ENCODE measurements at places on chromosomes 5 and 9. TPM values are rescaled to one million over a fixed set of nuclear protein-coding genes. Genes with fewer than 3 reads are reported as not detected.

DNA sequence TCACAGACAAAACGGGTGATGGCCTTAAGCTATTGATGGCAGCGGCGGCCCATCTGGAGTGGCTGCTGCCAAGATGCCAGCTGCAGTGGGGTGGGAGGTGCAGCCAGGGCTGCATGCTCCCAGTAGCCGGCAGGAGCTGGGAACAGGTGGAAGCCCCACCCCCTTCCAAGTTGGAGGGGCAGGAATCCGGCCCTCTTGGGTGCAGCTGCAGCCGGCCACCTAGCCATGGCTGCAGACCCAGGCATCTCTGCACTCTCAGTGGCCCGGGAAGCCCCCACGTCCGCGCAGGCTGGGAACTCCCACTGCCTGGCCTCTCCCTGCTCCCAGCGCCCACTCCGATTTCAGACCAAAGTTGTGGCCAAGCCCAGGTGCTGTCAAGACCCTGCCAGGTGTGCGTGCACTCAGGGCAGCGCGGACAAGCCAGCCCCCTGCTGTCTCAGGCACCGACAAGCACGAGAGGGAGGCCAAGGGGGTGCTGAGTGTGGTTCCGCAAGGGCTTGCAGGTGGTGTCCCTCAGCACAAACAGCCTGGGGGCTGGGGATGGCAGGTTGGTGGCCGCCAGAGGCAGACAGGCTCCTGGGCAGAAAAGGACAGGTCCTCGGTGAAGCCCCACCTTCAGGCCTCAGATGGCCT is 115.1 kb upstream of the TSLP start:
- no peak for DNase-seq

SHISAL2B gene
- polyA plus RNA-seq: not detected

DMRT3 gene
- 1.2 TPM for polyA plus RNA-seq

CNTLN gene
- 11.3 TPM for polyA plus RNA-seq

C5orf58 gene
- polyA plus RNA-seq: 0.16 TPM

SLC12A7 gene
- 51.6 TPM for polyA plus RNA-seq

FOXD1 gene
- 12.7 TPM for polyA plus RNA-seq

- no peak for DNase-seq
Observed at GRCh38 chr9:121838746-121839669, 187.6 kb downstream of the DAB2IP start.

- no peak for DNase-seq
Observed at GRCh38 chr5:66932457-66932856, 264.1 kb downstream of the CD180 start.

DNA sequence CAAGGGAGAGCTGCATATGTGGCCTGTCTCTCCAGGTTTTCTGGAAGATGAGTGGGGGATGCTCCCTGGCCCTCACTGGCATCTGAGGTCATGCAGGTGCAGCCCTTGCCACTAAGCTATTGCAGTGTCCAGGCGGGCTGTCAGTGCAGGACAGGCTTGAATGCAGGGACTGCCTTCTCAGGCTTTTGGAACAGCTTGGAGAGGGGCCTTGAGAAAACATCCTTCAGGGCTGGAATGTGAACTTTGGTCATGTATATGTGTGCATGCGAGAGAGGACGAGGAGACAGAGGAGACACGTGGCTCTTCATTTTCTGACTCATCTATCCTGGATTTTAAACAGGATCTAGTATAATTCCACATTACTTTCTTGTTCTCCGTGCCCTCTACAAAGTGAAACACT is 90.3 kb downstream of the MACROH2A1 start:
- DNase-seq: no peak

PCDHAC1 gene
- 0.09 TPM for polyA plus RNA-seq

- DNase-seq: no peak
Observed at GRCh38 chr5:107567901-107568671, 102.7 kb downstream of the EFNA5 start.

- DNase-seq: no peak
Observed at GRCh38 chr5:54904425-54904824, 81.0 kb downstream of the ESM1 start.

GRCh38 chr5:150777685-150778084 is 872 bp upstream of the SMIM3 start:
- no peak for DNase-seq

DNA sequence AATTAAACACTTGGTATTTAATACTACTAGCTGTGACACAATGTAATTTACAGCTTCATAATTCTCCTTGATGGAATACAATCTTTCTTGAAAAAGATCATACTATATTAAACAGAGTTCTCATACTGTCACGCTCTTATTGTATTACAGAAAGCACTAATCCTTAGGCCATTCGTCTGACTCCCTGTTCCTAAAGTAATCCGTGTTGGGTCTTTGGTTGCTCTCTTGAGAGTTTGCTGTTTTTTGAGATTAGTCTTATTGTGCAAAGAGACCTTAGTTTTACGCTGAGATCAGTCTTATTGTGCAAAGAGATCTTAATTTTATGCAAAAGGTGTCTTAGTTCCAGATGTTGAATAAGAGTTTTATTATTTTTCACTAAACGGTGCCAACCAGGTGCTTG is 190.6 kb downstream of the ISL1 start:
- DNase-seq: no peak

DNA sequence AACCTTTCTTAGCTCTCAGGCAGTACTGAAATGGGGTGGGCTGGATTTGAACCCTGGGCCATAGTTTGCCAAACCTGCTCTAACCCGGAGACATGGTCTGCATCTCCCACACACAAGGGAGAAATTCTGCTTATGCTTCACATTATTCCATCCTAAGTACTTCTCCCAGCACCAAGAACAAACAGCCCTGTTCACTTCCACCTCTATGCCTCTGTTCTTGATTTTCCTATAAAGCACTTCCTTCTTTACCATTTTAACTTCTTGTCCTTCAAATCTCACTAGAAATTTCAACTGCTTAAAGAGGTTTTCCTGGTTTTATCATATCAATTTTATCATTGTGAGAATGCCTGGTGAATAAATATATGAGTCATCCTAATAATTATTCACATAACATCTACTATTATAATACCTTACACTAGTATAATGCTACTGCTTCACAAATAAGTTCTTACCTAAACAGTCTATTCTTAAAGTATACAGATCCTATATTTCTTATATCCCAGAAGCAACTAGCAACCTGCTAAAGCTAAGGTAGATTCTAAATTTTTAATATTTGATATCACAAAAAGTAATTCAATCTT is 12.7 kb downstream of the FEM1C start:
- no peak for DNase-seq

- no peak for DNase-seq
Observed at GRCh38 chr5:177594071-177594470, 2.1 kb downstream of the TMED9 start.

PCDH12 gene
- polyA plus RNA-seq: 17.5 TPM

- no peak for DNase-seq
Observed at GRCh38 chr5:14142202-14142826, 828 bp upstream of the TRIO start.

OSMR gene
- 7.9 TPM for polyA plus RNA-seq

- DNase-seq: no peak
Observed at GRCh38 chr5:57953792-57954191, 471.2 kb upstream of the ACTBL2 start.

- no peak for DNase-seq
Observed at GRCh38 chr5:174192901-174193300, 147.4 kb downstream of the NSG2 start.

DNA sequence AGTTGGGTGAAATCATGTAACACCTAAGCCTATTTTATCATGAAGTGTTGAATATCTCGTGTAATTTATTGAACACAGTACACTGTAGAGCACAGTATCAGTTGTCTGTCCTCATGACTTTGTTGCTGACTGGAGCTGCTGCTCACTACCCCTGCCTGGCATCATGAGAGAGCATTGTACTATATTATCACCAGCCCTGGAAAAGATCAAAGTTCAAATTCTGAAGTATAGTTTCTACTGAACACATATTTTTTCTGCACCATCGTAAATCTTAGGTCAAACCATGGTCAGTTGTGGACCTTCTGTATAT is 169.3 kb upstream of the RAI14 start:
- DNase-seq: no peak

EIF4E1B gene
- polyA plus RNA-seq: not detected

ITK gene
- polyA plus RNA-seq: 0.14 TPM

- DNase-seq: no peak
Observed at GRCh38 chr5:10307206-10308148, at the start of gene CMBL. Gene CMBL, minus strand, starts transcription at chr5:10307902. Its CDS starts 17,140 bp downstream, at chr5:10290762.

SPATA6L gene
- 2.8 TPM for polyA plus RNA-seq

QRFP gene
- polyA plus RNA-seq: 0.36 TPM

LCN2 gene
- polyA plus RNA-seq: 1.2 TPM

SLCO6A1 gene
- not detected for polyA plus RNA-seq

GPBP1 gene
- polyA plus RNA-seq: 161 TPM
